ENCODE measurements at places on chromosomes 3 and 15.
A peak's percentile ranks its signal among the peaks of the same experiment; 100 is the strongest.

GRCh38 chr3:172522871-172523818 lies at the start of gene TNFSF10:
Gene TNFSF10 (minus strand): TSS chr3:172523430. CDS start chr3:172523384, 46 bp downstream.
- DNase-seq = peak; percentile 77

DNA sequence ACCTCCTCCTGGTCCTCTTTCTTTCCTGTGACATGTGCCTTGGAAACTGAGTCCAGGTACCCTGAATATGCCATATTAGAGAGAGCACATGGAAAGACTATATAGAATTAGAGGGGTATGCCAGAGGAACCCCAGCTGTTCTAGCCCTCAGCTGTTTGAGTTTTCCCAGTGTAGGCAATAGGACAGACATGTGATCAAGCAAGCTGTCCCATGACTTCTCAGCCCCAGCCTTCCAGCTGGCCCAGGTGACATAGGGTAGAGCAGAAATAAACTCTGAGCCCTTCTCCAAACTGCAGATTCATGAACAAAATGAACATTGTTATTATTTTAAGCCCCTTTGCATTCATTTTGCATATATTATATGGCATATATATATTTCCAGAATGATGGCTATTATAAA lies 118.7 kb downstream of the PPM1L start:
- no peak for DNase-seq

DNA sequence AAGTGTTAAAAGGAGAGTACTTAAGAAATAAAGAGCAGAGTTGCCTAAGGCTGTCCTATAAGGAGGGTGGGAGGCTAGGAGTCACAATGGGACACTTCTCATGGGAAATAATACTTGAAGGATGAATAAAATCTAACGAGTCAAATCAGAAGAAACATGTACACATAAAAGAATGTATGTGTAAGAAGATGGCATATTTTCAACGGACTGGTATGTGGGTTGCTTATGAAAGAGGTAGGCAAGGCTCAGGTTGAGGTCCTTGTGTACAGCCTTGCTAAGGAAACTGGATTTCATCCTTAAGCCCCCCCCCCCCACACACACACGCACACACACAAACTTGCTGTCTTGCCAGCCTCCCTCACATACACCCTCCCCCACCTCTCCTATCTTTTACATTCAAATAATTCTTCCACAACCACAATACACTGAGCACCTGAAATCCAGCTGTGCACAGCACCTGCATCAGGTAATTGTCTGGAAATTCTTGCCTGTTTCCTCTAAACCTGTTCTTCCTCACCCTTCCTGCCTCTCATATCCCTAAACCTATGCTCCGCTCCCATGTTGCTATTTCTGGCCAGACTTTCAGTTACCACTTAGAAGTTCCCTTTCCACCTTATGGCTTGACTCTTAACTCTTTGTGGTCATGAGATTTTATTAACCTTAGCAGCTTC lies 79.2 kb downstream of the FMN1 start:
- no peak for DNase-seq

DNA sequence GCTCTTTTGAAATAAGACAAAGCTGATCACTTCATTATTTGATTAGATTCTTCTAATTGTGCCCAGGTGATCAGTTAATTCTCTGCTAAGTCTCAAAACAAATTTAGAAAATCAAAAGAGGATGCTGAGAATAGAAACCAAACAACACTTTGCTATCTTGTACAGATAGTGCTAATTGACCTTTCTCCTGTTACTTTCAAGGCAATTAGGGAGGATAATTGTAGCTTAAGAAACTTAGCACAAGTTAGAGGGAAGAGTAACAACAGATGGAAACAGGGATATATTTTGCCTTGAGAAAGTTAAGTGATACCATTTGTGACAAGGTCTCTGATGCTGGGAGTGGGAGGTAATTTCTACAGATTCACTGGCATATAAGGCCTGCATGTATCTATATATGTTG lies 344.8 kb upstream of the GRM7 start:
- DNase-seq = no peak

GRCh38 chr3:134640872-134641470 lies 9.9 kb downstream of the KY start:
- DNase-seq = peak; percentile 44

DNA sequence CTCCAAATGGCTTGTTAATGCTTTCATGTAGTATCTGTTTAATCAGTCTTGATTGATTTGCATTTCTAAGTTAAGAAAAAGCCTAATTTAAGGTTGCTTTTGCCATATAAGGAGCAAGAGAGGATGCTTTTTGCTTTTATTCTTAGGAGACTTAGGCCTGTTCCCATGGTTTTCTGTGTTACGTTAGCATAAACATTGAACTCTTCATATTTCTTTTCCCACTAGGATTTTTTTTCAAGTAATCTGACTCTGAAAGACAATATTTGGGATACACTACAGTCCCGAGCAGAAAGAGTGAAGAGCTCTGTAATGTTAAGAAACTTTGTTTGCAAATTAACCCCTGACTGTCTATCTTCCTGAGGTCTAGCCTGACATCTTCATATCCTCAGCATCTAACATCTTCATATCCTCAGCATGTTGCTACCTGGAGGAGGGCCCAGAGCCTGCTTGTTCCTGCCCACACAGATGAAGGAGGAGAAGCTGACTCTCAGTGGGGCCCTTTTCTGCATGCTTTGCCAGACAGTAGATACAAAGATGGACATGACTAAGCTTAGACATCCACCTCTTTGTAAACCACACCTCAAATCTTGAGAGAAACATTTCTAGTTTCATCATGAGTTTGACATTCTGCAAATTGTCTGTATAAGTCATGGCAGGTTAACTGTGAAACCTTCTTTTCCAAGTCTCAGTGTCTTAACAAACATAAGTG lies 86.2 kb upstream of the COL6A5 start:
- no peak for DNase-seq

DNA sequence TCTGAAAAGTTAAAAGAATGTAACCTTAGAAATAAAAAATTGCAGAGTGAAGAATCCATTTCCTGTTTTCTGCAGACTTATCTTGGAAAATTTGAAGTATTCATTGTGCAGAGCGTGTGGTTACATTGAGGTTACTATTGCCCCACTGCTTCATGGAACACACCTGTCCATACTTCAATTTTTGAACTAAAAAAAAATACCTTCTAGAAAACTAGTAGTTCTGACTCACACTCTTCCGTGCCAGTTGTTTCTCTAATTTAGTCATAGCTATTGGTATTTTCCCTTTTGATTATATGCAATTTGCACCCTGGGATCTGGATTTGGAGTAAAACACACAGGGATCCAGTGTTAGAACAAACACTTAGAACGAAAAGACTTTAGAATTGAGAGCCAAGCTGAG lies 111.8 kb upstream of the LYSMD4 start:
- no peak for DNase-seq

All from activated CD8-positive, alpha-beta memory T cell treated with anti-CD3 and anti-CD28 coated beads for 24 hours (primary cell).